ENCODE measurements at places on chromosomes 12 and 14.

DNA sequence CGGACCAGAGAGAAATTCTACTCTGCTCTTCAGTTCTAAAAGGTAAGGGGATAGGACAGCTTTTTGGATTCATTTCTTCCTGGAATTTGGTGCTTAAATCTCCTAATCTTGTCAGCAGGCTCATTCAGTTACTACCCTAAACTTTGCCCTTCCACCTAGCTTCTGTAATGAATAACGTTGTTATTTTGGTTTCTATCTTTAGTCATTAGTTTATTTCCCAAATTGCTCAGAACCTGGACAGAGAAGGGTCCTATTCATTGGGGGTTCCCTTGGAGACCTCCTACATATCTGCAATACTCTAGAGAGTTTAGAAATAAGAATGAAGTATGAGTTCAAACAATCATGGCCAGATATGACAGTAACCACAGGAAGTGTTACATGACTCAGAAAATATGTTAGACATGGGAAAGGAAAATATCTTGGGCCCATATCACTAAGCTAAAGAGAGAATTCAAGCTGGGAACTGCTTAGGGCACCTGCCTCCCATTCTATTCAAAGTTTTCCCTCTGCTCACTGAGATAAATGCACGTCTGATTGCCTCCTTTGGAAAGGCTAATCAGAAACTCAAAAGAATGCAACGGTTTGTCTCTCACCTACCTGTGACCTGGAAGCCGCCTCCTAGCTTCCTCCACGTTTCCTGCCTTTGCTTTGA, 87.9 kb downstream of the GAS2L3 start:
- DNase-seq = no peak

DNA sequence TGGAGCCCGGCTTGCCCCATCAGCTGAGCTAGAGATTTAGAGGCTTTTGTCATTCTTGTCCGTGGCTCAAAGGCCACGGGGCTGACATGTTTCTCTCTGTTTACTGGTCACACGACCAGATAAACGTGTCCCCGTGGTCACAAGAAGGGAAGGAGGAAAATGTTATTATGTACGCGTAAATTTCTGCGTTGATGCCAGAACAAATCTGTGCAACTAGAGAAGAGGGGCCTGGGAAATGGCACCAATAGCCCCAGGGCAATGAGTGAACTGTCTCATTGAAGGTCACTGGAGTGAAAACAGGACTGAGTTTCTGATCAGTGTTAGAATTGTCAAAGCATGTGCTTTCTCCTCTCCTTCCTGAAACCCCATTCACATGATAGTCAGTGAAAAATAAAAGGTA, 25.3 kb downstream of the OAS2 start:
- no peak for DNase-seq

GRCh38 chr12:131413006-131413405, 297.9 kb upstream of the SFSWAP start:
- DNase-seq = no peak

DNA sequence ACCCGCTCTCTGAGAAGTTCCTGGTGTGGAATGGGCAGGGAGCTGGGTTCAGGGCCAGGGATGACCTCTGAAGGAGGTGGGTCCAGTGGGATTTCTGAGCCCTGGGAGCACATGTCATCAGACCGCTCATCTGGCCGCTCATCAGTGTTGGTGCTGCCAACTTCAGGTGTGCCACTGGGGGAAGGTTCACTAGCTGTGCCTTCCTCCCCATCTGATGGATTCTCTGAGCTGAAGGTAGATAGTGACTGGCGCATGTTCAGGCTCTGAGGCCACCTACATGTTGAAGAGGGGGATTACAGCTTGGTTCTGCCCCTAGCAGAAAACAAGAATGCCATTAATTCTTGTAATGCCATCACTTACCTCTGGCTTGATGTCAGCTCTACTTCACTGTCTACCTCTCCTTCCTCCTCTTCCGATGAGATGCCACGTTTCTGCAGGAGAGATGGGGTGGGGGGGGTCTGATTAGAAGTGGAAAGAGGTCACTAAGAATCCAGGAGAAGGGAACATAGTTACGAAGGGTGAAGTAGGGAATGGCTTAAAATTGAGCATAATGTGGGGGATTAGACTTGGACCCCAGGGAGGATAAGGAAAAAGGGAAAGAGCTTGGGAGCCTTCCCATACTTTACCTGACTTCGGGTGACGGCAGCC, 17.2 kb downstream of the MAP3K12 start:
- no peak for DNase-seq

DNA sequence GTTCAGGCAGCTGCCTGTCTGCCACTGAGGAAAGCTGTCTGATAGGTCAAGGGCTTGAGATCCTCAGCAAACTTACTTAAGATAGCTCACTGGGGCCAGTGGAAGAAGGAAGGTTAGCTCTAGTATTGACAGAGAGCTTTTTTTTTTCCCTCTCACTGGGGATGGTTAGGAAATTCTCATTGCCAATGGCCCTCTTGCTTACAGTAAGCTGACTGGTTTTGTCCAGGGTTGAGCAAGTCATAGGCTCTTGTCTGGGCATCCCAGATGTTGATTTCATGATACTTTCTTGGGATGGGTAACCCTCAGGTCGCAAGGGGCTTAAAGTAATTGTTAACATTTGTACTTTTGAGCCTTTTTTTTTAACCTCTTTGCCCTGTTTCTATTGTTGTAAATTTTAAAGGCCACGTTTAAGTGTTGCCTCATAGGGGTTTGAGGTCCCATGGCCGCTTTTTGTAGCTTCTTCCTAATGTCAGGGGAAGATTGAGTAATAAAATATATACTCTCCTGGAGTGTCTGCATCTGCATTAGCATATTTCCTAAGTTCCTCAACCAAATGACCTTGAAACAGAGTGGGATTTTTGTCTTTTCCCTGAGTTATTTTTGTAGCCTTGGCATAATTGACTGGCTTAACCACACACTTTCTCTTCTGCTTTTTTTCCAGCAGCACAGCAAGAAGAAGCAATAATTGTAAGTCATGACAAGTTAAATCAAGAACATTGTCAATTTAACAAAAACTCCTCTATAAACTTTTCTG, 716.0 kb downstream of the LRFN5 start:
- no peak for DNase-seq

GRCh38 chr14:32657081-32657480, 281.6 kb upstream of the NPAS3 start:
- DNase-seq = no peak

GRCh38 chr12:130712346-130713065, 3.6 kb downstream of the RIMBP2 start:
- no peak for DNase-seq

- no peak for DNase-seq
Observed at GRCh38 chr12:44159862-44160261, 324.0 kb downstream of the TMEM117 start.

DNA sequence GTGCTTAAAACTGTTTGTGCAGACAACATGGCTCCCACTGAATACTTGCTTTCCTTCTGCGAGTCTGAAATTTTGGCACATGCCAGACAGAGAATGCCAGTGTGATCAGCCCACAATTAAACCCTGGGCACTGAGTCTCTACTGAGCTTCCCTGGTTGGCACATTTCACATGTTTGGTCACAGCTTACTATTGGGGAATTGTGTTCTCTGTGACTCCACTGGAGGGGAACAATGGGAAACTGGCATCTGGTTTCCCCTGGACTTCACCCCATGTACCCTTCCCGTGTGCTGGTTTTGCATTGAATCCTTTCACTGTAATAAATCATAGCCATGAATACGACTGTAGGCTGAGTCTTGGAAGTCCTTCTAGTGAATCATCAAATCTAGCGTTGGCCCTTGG, 64.9 kb downstream of the EFCAB11 start:
- no peak for DNase-seq
